ENCODE measurements at places on chromosomes 13 and 19. TPM values are rescaled to one million over a fixed set of nuclear protein-coding genes. Genes with fewer than 3 reads are reported as not detected.
A peak's percentile ranks its signal among the peaks of the same experiment; 100 is the strongest.

DNA sequence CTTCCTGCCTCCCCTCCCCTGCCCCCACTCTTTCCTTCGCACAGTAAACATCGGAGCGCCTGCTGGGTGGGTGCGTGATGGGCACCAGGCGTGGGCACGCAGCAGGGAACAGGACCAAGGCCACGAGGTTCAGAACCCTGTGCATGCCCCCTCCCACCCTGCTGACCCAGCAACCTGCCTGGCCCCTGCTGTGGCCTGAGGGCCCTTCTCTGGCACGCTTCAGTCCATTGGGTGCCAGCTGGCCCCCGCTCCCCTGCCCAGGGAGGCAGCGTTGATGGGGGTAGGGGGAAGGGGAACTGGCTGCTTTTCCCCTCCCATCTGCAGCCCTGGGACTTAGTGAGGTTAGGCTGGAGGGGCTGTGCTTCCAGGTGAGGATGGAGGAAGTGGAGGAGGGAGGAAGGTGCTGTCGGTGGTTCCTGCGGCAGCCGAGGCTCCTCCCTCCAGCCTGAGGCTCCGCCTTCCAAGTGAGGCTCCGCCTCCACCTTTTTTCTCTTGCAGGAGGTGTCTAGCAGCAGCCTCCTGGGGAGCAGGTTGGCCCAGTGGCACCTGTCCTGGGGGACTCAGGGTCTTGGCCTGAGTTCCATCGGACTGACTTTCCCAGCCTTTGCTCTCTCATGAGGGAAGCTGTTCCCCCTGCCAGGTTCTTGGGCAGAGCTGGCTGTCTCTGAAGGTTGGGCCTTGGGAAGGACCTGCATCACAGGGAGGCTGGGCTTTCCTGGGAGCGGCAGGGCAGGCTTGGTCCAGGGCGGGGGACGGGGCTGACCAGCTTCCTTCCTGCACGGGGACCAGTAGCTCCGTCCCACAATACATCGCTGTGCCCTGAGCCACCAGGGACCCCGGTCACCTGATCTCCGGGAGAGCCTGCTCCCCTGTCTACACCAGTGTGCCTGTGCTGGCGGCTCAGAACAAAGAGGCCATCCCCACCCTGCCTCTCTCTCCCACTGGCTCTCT lies 7.3 kb downstream of the PIAS4 start:
- peak; percentile 32 for DNase-seq

GRCh38 chr19:7197760-7198696 lies 96.2 kb downstream of the INSR start:
- DNase-seq = peak; percentile 93

Gene PNMA8B
- 2.9 TPM for polyA plus RNA-seq

DNA sequence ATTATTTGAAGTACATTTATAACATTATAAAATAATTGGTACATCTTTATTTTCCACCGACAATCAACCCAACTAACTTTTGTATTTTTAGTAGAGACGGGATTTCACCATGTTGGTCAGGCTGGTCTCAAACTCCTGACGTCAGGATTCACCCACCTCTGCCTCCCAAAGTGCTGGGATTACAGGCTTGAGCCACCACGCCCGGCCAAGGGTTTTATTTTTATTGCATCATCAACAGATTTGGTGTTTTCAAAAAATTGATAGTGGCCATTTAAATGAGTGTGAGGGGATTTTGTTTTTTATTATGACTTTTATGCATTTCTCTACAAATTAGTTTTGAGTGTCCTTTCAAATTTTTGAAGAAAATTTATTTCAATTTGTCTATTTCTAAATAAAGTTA lies 10.6 kb downstream of the ZNF726 start:
- DNase-seq = no peak

Gene TEX26
- polyA plus RNA-seq = 1.7 TPM

DNA sequence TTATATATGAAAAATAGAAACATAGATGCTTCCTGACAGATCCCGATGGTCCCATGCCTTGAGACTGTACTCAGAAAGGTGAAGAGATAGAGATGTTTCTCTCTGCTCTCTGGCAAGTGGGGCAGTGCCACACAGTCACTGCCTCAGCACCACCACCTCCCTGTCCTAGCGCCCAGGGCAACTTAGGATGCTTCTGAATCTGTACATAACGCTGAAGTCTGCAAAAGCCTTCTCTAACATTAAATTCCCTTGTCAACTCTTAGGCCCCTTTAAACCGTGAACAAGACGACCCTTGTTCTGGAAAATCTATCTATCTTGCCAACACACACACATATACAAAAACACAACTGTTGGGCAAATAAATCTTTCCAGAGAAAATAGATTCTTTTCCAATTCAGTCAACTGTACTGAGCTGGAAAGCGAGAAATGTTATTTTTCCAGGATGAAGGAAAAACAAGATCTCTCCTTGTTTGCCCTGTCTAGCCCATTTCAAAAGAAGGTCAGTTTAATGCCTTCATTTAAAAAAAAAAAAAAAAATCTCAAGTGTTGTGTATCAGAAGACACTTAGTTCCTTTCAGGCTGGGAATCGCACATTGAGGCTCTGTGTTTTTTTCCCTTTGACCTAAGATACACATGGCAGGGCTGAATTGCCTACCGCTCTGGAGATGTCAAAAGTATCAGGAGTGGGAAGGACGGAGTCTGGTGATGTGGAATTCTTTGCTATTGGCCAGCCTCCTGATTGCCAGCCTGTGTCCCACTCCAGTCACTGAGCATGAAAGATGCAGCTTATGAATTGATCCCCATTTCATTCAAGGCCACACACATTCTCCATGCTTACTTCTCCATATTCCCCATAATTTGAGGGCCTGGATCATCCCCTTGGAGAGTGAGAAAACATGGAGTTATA lies 241.4 kb downstream of the LACC1 start:
- DNase-seq = no peak

- no peak for DNase-seq
Measured at GRCh38 chr19:3368848-3369336, 2.5 kb downstream of the NFIC start.

DNA sequence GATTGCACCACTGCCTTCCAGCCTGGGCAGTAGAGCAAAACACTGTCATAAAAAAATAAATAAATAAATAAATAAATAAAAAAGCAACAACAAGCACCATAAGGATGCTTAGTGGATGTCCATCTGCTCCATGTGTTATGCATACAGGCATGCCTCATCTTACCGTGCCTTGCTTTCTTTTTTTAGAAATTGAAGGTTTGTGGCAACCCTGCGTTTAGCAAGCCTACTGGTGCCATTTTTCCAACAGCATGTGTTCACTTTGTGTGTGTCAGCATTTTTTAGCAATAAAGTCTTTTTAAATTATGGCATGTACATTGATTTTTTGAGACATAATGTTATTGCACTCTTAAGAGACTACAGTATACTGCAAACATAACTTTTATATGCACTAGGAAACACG lies 68.3 kb downstream of the PEPD start:
- no peak for DNase-seq

Gene OVOL3
- polyA plus RNA-seq = not detected

DNA sequence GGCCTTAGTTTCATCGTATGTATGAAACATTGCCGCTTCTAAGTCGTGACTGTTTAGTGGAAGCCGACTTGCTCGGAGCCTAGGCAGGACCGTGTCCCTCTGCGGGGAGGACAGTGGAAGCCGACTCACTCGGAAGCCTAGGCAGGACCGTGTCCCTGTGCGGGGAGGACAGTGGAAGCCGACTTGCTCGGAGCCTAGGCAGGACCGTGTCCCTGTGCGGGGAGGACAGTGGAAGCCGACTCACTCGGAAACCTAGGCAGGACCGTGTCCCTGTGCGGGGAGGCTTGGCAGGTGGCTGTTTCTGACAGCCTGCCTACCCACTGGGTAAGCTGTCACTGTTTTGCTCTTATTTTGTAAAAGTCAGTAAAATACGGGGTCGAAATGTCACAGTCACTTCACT lies 20.4 kb upstream of the DCUN1D2 start:
- no peak for DNase-seq

DNA sequence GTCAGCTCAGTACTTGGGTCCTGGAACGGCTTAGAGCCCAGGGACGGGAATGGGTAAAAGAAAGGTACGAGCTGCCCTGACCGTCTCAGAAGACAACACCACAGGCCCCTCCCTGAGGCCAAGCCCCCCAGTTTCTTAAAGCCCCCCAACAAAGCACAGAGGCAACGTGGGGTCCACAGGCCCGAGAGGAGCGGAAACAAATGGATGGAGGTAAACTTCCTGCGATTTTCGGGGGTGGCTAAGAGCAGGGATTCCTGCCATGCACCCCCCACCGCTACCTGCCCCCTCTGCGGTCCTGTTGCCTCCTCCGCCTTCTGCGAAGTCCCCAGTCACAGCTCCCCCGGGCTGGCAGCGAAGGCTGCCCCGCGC lies 48.2 kb downstream of the PTPRS start:
- no peak for DNase-seq

Gene R3HDM4
- 34.8 TPM for polyA plus RNA-seq

Data from left kidney (tissue), 8 donors.